ENCODE measurements at places on chromosomes 1 and 21.

- DNase-seq, result no peak
Measured at GRCh38 chr1:22825486-22826189, 115.0 kb downstream of the EPHB2 start.

GRCh38 chr1:219810451-219810850, 117.9 kb downstream of the SLC30A10 start:
- DNase-seq, result no peak

GRCh38 chr1:96363826-96364225, 357.8 kb upstream of the PTBP2 start:
- DNase-seq, result no peak

GRCh38 chr1:88985032-88985431, 7.4 kb downstream of the KYAT3 start:
- peak; percentile 70 for DNase-seq

- DNase-seq, result no peak
Measured at GRCh38 chr21:16159213-16159970, 429.6 kb downstream of the USP25 start.

- DNase-seq, result peak; percentile 89
Measured at GRCh38 chr1:22184892-22185612, 42.2 kb upstream of the WNT4 start.

DNA sequence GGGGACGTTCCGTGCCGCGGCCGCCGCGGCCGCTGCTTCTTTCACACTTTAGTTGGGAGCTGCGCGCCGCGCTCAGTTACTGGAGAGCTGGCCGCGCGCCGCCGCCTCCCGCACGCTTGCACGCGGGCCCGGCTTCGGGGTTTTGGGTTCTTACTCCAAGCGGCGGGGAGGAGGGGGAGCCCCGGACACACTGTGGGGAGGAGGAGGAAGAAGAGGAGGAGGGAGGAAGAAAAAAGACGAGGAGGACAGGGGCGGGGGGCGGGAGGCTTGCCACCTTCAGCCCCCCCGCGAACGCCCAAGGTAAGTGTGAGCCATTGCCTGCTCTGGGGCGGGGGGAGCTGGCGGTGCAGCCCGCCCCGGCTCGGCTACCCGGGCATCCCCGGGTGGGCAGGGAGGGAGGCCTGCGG, 243 bp downstream of the C1orf21 start:
- no peak for DNase-seq

GRCh38 chr1:31955917-31956736, 18.0 kb upstream of the PTP4A2 start:
- DNase-seq, result no peak

- no peak for DNase-seq
Measured at GRCh38 chr1:31654474-31654776, 9.7 kb upstream of the PEF1 start.

DNA sequence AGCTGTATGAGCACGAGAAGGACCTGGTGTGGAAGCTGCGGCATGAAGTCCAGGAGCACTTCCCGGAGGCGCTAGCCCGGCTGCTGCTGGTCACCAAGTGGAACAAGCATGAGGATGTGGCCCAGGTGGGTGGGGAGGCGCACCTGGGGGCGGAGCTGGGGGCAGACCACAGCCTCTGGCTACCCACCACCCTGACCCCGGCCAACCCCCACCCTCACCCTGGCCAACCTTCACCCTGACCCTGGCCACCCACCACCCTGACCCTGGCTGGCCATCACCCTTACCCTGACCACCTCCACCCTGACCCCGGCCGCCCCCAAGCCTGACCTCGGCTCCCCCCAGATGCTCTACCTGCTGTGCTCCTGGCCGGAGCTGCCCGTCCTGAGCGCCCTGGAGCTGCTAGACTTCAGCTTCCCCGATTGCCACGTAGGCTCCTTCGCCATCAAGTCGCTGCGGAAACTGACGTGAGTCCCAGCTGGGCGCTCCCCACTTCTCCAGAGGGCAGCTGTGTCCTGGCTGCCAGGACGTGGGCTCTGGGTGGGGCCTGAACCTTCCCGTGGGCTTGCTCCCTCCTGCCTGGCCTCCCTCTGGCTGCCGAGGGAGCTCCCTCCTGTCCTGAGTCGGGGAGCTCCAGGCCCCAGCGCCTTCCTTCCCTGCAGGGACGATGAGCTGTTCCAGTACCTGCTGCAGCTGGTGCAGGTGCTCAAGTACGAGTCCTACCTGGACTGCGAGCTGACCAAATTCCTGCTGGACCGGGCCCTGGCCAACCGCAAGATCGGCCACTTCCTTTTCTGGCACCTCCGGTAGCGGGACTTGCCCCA, 69.5 kb downstream of the PIK3CD start:
- no peak for DNase-seq

All from NCI-H1092 treated with DMSO at 0.1 percent for 48 hours (cell line).